Right atrium auricular region (tissue), 2 donors: ENCODE measurements at places on chromosomes 7 and 10.

GRCh38 chr10:50586740-50587088 lies 37.0 kb downstream of the SGMS1 start:
- no peak for DNase-seq

- no peak for DNase-seq
Observed at GRCh38 chr7:151804756-151805155, 72.2 kb downstream of the PRKAG2 start.

- no peak for DNase-seq
Observed at GRCh38 chr10:103812004-103812403, 43.4 kb downstream of the SH3PXD2A start.

- DNase-seq = no peak
Observed at GRCh38 chr10:16816171-16816570, 1.1 kb downstream of the RSU1 start.

DNA sequence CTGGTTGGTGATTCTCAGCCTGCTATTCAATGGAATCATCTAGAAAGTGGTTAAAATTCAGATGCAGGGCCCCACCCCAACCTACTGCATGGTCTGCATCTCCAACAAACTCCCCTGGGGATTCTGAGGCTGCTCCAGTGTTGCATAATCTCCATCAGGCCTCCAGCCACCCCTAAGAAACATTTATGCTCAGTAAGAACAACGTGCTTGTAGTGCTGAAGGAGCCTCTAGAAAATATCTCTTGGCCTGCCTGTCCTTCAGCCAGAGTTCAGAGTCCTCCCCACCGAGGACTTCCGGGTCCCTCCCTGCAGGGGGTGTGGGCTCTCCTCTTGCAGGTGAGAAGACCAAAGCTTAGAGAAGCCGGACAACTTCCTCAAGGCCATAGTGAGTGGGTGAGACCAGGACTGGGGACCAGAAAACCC lies 159.8 kb downstream of the SH3PXD2A start:
- DNase-seq = no peak

DNA sequence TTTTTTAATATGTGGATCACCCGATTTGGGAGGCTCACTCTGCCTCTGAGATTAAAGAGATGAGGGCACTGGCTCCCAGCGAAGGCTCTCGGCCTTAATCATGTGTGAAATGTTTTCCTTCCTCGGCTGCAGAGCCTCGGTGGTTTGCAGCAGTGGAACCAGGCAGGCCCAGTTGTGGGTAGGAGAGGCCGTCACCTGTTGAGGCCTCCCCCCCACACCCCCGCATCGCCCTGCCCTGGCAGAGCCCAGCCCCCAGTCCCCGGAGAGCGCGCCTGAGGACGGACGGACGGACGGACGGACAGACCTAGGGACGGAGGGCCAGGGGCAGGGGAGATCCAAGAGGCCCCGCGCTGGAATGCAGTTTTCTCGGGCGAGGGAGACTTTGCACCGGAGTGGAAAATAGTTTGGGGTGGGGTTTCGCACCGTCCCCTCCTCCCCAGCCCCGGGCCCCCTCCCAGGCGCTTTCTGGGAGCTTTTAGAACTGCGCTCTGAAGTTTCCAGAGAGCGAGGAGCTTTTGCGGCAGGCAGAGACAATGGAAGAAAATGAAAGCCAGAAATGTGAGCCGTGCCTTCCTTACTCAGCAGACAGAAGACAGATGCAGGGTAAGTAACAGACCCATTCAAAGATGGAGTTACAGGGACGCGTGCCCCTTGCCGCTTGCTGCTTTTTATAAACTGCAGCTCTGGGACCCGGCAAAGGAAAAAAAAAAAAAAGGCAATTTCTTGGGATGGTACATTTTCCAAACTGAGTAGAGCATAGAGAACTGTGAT lies at the start of gene KIAA1217:
TSS of gene KIAA1217 (plus strand) at position 478 of the 771 bp plus-strand sequence. CDS start at position 534, 56 bp downstream.
- DNase-seq = peak; percentile 61

GRCh38 chr10:35000936-35001335 lies 89.2 kb downstream of the CUL2 start:
- no peak for DNase-seq

GRCh38 chr7:479115-479947 lies 40.3 kb downstream of the PDGFA start:
- DNase-seq = no peak

DNA sequence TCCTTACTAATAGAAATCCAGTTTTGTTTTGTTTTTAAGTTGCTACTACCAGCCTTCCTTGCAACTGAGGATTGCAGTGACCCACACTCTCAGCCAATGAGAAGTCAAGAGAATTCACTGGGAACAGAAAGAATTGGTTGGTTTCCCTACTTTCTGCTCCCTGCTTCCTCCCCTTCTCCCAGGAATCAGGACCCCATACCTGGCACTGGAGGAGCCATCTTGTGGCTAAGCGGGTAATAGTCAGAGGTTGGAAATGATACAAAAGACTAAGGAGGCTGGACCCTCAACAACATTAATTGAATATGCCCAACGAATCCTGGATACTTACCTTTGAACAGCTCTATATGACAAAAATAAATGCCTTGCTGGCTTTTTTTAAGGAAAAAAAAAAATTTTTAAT lies 6.3 kb downstream of the TMEM176A start:
- no peak for DNase-seq

DNA sequence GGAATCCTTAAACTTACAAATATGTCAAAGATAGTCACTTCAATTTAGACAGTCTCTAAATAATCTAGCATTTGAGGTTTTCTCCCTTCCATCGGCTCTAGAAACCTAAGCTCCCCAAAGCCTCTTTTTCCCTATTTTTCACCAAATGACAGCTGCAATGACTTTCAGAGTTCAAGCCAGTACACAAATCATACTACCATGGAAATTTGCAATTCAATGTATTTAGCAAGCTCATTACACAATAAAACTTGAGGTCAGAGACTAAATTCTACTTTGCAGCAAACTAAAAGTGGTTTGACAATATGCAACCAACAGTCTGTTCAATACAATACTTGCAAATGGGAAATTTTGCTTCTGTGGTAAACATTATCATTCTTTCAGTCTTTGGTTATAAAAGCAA lies 80.3 kb downstream of the SKIDA1 start:
- no peak for DNase-seq

GRCh38 chr10:70774810-70775678 lies 10.1 kb downstream of the TBATA start:
- DNase-seq = peak; percentile 32

GRCh38 chr7:90396420-90396819 lies 6.8 kb upstream of the CLDN12 start:
- no peak for DNase-seq

- DNase-seq = no peak
Observed at GRCh38 chr7:102432442-102433218, 745 bp upstream of the ORAI2 start.

- DNase-seq = no peak
Observed at GRCh38 chr10:36903040-36903439, 222.4 kb upstream of the ANKRD30A start.
